NCI-H1694 (cell line): ENCODE measurements at places on chromosomes 13 and 19.
A peak's percentile ranks its signal among the peaks of the same experiment; 100 is the strongest.

DNA sequence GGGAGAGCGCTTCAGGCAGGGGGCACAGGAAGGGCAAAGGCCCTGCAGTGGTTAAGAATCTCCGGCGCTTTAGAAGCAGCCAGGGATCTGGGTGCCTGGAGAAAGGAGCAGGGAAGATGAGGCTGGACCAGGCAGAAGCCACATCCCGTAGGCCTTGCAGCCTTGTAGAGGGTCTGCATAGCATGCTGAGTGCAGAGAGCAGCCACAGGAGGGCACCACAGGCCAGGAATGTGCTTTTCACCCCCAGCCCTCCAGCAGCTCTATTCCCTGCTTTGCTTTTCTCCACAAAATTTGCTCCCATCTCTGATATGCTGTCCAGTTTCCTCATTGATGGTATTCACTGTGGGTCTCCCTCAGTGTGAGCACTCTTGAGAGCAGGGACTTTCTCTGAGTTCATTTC, 5.7 kb downstream of the WDR62 start:
- DNase-seq = peak; percentile 67

GRCh38 chr19:48806818-48807589, 3.8 kb downstream of the BCAT2 start:
- DNase-seq = no peak

- DNase-seq = no peak
Observed at GRCh38 chr13:47112205-47112902, 215.5 kb upstream of the HTR2A start.

DNA sequence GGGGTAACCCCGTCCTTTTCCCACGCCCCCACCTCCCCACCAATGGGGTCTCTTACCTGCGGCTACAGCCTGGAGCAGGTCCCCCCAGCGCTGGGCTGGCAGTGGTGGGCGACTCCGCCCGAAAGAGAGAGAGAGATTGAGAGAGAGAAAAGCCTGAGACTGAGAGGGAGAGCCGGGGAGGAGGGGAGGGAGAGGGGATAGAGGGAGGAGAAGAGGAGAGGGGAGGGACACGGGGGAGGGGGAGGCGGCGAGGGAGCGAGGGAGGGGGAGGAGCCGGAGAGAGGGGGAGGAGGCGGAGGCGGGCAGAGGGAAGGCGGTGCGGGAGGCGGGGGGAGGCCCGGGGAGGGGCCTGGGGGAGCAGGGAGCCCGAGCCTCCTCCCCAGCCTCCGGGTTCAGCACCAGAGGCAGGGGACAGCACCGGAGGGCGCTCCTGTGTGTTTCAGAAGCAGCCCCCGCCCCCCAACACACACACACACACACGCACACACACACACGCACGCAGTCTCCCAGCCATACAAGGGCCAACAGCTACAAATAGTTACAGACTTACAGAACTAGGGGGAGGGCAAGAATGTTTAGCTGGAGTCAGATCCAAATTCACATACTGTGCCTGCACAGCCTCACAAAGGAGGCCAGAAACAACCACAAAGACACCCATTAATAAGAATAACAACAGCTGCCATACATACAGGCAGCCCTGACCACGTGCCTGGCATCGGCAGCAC, at the start of gene SLC8A2:
TSS of gene SLC8A2 (minus strand) at position 161 of the 725 bp plus-strand sequence. CDS start 5,490 bp downstream, outside the sequence.
- peak; percentile 62 for DNase-seq

GRCh38 chr13:109668433-109669233, 117.8 kb downstream of the IRS2 start:
- no peak for DNase-seq

DNA sequence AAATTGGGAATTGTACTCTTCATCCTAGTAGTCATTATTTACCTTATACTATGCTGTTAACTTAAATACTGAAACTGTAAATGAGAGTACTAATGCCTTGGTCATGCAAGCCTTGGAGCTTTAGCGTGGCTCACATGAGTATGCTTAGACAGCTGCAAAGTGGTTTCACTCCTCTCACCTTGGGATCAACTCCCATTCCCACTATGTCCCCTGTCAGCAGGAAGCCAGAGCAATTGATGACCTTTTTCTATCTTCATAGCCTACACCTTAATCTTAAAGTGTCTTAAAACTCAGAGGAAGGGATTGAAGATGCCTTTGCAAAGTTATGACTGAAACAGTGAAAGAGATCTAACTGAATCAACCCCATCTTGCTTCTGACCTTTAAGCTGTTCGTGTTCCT, 33.2 kb upstream of the CEACAM8 start:
- no peak for DNase-seq

DNA sequence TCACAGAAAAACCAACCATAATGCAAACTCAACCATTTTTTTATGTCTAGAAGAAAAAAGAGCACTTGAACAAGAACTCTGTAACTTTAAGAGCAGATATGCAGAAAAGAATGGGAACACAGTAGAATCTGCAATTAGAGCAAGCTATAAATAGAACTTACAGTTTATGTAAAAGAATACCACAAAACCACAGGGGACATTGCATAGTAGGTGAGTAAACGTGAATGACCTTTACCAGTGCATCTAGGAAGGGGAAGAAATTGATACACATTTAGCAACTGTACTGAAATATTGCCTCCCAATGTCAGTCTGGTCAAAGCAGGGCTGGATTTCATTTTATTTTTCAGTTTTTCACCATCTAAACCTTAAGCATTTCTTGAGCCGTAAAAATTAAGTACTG, 242.2 kb upstream of the EDNRB start:
- DNase-seq = no peak

DNA sequence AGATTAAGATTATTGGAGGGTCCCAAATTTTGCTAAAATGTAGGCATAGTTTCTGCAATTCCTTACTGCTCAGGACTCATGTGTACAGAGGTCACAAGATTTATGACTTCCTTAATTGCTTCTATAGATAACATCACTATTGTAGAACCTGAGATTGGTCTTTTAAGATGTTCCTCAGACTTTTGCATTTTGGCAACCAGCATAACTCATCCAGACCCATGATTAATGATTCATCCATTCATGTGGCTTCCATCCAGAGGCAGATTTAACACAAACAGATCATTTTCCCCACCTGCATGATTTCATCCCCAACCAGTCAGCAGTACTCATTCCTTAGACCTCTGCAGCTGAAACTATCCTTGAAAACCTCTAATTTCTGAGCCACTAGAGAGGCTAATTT, 34.5 kb upstream of the CEACAM8 start:
- DNase-seq = no peak

DNA sequence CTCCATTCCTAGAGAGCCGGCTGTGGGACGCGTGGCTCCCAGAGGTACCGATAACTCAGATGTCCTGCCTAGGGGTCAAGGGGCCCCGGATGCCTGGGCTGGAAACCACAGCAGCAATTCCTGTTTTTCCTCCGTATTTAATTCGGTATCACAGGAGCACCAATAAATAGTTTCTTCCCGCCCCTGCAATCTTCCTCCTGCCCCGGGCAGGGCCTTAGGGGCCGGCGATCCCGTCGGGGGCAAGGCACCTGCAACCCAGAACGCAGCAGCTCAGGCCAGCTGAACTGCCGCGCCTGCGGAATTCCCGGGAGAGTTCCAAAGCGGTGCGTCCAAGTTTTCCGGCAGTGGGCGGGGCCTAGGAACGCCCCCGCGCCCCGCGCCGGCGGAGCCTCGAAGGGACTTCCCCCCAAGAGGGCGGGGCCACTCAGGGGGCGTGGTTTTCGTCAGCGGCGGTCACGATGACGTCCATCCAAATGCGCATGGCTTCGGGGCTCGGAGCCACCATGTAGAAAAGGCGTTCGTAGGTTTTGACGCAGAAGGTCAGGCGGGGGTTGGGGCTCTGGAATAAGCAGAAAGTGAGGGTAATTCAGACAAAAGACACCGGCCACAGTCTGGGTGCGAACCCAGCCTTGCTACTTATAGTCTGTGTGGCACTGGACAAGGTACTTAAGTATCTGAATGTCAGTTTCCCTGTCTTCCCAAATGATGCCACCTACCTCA, 9.7 kb upstream of the LYPD3 start:
- DNase-seq = peak; percentile 5

GRCh38 chr13:114257014-114257413, 22.3 kb downstream of the CDC16 start:
- no peak for DNase-seq

DNA sequence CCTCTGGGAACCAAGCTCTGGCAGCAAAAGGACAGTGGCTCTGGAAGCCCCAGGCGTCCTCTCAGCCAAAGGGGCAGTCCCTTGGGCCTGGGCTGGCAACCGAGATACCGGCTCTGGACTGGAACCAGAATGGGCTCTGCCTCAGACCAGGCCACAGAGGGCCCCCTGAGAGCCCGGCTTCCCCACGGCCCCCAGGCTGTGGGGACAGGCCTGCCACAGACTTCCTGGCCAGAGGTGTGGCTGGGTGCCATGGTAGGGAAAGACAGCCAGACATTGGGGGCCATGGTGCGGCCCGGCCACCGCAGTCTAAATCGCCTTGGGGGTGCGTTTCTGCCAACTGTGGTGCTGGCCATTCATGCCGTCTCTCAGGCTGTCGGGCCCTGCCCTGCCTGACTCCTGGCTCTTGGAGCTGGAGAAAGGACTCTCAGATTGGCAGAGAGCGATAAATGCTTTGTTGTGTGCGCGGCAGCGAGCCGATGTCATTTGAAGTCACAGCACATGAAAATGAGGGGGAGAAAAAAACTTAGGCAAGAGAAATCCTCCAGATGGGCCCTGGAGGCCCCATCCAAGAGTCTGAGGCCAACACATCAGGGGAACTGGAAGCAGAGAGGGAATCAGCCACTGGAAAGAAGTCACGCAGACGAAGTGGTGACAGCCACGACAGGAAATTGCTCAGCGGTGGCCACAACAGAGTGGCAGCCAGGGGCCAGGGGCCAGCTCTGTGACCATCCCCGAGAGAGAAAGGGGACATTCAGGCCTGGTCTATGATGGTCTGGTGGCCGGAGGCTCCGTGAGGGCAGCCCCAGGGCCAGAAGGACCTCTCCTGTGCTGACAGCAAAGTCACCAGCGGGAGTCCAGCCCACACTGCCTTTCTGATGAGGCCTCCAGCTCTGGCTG, 26.5 kb downstream of the SH3GL1 start:
- no peak for DNase-seq

DNA sequence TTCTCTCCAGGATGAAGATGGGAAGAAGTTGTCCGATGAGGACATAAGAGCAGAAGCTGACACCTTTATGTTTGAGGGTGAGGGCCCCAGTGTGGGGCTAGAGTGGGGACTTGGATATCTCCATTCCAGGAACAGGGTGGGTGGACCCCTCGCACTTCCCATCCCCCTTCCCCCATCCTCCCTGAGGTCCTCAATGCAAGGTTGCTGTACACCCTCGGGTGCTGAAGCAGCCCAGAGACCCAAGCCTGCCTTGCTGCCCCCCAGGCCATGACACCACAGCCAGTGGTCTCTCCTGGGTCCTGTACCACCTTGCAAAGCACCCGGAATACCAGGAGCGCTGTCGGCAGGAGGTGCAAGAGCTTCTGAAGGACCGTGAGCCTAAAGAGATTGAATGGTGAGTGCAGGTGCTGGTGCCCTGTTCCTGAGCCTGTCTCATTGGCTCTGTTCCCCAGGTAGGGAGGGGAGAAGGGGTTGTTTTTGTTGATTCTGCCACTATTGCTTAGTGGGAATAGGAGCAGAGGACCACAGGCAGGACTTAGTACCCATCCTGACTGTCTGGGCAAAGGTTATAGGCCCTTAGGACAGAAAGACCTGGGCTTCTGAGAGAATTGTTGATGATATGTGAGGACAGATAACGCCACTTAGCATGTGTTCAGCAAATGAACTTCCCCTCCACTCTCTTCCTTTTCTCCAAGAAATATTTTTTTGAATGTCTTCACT, 12.0 kb downstream of the CYP4F3 start:
- DNase-seq = no peak

- DNase-seq = peak; percentile 64
Observed at GRCh38 chr13:27379694-27380641, 44.5 kb upstream of the GTF3A start.

DNA sequence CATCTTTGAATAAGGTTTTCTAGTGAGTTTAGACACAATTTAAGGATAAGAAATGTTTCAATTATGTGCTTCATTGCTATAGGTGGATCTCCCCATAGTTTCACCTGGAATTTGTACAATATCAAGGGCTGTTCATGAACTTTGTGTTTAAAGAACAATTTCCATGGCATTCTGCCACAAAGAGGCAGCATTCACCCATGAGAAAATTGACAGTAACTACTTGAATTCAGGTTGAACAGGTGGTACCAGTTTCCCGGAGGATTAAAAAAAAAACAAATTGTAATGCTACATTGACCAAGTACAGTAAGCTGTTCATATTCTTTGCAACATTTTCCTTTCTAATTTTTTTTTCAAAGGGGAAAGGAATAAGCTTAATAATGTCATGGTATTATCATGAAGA, 9.1 kb downstream of the SLITRK5 start:
- DNase-seq = peak; percentile 15

DNA sequence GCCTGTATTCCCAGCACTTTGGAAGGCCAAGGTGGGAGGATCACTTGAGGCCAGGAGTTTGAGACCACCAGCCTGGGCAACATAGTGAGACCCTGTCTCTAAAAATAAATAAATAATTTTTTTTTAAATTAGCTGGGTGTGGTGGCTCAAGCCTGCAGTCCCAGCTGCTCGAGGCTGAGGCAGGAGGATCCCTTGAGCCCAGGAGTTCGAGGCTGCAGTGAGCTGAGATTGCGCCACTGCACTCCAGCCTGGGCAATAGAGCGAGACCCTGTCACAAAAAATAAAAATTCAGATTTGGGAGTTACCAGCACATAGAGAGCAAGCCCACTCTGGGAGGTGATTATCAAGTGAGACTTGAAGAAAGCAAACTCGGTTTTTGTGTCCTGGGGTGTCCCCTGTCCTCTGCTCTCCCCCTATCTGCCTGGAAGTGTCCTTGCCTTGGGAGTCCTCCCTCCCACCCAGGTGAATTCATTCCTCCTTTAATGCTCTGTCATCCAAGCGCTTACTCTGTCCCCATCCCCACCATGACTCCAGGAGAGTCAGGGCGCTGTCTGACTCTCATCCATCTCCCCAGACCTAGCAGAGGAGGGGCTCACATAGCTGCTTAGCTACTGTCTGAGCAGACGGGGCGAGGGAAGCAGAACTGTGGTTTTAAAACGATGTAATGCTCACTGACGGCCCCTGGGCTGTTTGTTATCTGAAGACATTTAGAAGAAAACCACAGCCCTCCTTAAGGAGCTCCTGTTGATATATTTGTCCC, 146.8 kb downstream of the STK24 start:
- DNase-seq = no peak

DNA sequence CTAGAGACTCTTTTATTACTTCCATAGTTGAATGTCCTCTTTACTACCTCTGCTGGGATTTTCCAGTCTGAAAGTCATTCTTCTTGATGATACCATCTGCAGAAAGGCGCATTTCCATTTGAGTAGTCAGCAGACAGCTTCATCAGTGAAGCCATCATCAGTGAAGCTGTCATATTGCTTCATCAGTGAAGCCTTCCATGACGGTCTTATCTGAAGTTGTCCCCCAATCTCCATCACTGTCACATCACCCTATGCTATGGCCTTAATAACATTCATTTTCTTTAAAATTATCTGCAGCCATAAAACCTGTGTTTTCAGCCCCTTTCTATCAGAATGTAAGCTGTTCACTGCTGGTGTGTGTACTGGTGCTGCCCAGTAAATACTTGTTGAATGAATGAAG, 151.6 kb downstream of the B3GLCT start:
- no peak for DNase-seq

DNA sequence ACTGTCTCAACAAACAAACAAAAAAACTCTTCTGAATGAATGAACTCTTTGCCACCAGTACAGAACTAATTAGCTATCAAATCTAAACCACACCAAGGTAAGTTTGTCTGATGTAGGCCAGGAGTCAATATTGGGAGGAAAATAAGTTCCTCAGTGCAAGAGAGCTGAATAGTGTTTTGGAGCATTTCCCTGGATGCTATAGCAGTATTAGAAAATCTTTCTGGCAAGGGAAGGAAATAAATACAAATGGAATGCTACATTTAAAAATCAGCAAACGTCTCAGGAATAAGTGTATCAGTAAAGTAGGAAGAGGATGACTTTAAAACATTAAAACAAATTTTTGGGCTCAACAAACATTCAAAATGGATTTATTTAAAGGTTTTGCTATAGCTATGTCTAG, 81.3 kb upstream of the TMTC4 start:
- DNase-seq = no peak
